ENCODE measurements at places on chromosomes 3 and 15.

DNA sequence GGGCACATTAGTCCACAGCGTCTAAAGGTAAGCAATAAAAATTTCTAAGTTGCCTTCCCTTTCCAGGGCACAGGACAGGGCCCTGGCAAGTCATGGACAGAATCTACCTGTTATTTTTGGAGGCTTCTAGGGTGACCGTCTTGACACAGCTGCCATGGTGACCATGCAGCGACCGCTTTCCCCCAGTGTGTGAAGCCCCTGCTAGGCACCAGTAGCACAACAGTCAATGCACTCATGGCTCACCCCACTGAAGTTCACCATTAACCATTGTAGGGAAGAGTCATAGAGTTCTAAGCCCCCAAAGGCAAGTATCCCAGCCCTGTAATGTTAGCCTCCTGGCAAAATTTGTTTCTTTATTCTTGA is 43.8 kb upstream of the SLCO2A1 start:
- DNase-seq, result no peak

DNA sequence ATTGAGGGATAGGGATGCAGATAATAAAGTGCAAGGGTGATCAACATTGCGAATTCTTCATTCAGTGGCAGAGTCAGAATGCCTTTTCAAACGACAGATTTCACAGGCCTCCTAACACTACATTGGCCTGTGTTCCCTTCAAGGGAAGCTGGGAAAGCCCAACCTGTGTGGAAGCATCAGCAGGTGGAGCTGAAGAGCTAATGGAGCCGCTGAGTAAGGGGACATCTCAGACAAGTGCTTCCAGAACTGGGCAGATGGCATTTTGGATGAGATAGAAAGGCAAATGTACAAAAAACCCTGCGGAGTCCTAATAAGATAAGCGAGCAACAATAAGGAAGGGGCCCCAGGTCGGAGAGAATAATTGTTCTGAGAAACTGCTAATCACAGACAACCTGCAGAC is 8.5 kb upstream of the SLC24A5 start:
- peak; percentile 17 for DNase-seq

DNA sequence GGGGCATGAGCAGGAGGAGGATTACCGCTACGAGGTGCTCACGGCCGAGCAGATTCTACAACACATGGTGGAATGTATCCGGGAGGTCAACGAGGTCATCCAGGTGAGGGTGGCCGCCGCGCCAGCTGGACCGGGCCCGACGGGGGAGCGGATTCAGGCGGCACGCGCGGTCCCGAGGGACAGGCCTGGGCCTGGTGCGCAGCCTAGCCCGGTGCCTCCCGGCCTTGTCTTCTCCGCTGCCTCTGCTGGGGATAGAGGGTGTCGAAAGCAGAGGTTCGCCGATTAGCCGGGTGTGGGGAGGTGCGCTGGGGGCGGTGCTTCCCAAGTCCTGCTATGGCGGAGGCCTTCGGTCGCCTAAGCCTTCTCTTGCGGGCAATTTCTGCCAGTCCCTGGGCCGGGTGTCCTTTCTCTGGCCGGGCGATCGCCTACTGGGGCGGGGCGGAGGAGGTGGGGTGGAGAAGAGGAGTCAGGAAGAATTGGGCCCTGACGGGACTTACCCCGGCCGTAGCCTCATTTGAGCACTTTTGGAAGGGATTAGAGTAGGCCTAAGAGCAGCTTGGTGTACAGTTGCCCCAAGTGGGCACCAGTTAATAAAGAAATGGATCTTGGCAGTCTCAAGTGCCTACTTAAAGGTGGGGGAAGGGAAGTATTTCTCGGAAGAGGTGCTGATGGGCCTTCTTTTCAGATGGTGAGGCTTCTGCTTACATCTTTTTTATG is 940 bp downstream of the ARIH1 start:
- DNase-seq, result peak; percentile 34

DNA sequence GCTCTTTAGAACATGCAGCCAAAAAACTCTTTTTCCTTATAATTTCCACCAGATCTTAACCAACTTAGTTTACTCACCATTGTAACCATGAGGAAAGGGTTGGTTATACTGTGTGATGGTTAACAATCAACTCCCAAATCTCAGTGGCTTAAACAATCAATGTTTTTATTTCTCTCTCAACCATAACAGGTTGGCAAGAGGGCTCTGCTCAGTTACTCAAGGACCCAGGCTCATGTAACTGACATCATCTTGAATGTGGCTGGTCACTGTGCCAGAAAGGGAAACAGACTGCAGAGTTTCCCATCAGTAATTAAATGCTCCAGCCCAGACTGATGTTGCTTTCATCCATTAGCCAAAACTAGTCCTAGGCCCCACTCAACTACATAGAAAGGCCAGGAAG is 69.0 kb downstream of the ANKRD28 start:
- DNase-seq, result no peak

GRCh38 chr3:31680072-31680870 is 147.5 kb downstream of the STT3B start:
- DNase-seq, result no peak

- DNase-seq, result no peak
Observed at GRCh38 chr3:148221303-148221702, 476.4 kb upstream of the AGTR1 start.

DNA sequence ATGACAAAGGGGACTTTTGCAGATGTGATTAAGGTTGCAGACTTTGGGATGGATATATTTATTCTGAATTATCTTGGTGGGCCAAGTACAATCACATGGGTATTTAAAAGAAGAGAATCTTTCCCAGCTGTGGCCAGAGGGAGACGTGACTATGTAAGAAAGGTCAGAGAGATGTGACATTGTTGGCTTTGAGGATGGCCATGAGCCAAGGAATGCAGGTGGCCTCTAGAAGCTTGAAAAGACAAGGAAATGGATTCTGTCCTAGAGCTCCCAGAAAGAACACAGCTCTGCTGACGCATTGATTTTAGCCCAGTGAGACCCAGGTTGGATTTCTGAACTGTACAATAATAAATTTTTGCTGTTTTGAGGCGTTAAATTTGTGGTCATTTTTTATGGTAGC is 616.0 kb upstream of the TBL1XR1 start:
- peak; percentile 69 for DNase-seq

Data from SHP77 (cell line).